ENCODE measurements at places on chromosomes 4 and X. TPM values are rescaled to one million over a fixed set of nuclear protein-coding genes. Genes with fewer than 3 reads are reported as not detected.
A peak's percentile ranks its signal among the peaks of the same experiment; 100 is the strongest.

TLR8 gene
- not detected for total RNA-seq

CENPE gene
- total RNA-seq, result 22.4 TPM

L1CAM gene
- total RNA-seq, result 29.9 TPM

CTAG2 gene
- total RNA-seq, result not detected

MBNL3 gene
- 0.12 TPM for total RNA-seq

CCSER1 gene
- total RNA-seq, result 1.1 TPM

DNA sequence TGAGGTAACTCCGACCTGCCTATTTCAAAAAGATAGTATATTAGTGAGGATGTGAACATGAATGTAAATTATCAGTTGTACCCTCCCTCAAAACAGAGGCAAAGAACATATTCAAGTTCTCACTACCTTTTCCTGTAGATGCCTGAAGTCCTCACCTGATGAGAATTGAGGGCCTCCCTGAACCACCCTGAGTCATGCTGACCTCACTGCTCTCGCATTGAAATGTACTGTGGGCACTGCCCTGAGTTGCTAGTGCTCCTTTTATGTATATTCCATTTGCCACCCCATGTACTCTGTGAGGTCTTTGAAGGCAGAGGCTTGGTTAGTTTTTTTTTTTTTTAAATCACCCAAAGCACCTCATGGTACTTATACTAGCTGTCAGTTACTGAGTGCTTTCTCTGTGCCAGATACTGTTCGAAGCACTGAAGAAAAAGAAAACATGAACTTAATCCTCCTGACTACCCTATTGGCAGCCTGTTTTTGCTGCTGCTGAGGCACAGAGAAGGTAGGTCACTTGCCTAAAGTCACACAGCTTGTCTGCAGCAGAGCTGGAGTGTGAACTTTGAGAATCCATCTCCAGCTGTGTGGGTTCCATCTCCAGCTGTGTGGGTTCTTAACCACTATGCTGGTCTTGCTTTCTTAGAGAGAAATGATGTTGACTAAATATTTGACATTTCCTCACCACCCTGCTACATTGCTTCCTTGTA, 253.1 kb upstream of the GPC4 start:
- DNase-seq, result no peak

DNA sequence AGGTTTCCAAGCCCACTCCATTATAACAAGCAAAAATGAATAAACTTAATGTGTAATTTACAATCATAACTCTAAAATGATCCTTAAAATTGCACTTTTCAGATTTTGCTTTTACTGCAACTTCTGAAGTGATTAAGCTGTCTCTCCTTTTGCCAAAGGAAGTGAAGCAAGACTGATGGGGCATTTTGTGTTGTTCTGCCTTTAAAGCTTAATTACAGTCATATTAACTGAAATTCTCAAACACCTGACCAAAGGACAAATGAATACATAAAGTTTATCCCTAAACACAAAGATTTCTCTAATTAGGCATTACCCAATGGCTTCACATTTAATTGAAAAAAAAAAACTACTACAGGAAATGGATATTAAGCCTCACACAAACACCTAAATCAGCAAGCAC, 101.8 kb downstream of the ATP11C start:
- DNase-seq, result no peak

GRCh38 chr4:53816561-53816960, 225.3 kb upstream of the LNX1 start:
- DNase-seq, result no peak

- DNase-seq, result no peak
Observed at GRCh38 chrX:42748067-42748850, 29.7 kb downstream of the PPP1R2C start.

DNA sequence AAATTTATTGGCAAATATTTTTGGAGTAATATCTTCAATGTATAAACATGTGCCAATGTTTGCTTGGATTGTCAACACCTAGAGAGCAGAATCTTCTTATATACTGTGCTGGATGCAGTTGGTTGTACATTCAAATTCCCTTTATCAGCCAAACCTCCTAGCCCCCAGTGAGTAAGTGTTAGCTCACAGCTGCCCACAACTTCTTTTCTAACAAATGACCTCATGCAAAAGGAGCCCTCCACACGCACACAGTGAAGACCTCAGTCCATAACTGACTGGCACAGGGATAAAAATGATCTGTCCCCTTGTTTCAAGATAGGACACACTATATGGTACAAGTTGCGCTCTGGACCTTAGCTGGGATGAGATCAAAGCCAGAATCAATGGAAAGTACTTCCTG, 458.0 kb upstream of the NWD2 start:
- DNase-seq, result peak; percentile 54

GRCh38 chr4:17283832-17284231, 228.1 kb downstream of the QDPR start:
- DNase-seq, result no peak

DNA sequence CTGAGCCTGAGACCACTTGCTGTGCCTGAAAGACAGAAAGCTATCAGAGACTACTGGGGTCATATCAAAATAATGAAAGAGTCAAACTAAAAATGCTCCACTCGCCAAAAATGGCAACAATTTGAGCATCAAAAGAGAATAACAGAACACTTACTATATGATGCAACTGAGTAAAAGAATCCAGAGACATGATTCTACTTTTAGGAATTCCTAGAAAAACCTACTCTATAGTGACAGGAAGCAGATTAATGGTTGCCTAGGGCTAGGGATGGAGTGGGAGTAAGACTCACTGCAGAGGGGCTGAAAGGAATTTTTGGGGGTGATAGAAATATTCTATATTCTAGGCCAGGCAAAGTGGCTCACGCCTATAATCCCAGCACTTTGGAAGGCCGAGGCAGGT, 29.4 kb upstream of the SLAIN2 start:
- no peak for DNase-seq

GRCh38 chrX:27751976-27752375, 55.8 kb upstream of the MAGEB10 start:
- DNase-seq, result no peak

- DNase-seq, result no peak
Observed at GRCh38 chrX:123481913-123482851, 250.7 kb downstream of the THOC2 start.

DNA sequence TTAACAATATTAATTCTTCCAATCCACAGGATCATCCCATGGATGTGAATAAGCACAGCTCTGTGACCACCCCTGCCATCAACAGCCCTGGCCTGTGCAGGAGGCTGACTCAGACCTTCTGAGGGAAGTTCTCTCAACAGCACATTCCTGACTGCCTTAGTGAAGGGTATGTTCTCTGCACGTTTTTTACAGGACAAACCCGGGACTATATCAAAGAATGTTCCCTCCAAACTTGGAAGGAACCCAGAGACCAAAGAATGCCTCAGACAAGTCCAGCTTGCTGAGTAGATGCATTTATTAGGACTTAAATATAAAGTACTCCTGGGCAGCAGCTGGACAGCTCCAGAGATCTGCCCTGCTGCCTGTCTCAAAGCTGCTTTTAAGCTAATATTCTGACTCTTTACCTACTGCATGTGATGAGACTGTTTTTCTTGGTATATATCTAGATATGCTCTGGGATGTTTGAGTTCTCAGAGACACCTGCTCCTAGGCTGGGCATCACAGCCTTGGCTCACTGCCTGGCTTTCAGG, 1127.8 kb upstream of the PRKX start:
- DNase-seq, result no peak

DNA sequence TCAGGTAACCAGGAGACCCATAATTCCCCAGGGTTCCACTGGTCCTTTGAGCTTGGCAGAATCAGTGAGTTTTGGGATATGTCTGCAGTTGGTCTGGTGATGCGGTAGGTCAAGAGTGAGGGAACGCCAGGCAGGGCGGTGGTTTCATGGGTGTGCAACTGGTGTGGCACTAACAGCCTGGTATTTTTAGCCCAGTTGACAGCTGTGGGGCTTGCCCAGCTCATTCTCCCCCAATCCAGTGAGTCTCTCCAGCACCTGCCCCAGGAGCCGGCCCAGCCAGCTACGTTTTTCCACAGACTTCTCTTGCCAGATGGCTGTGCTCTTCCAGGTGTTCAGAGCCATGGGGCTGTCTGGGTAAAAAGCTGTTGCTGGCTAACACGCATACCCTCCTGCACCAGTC, 1019.9 kb downstream of the CCSER1 start:
- no peak for DNase-seq

DNA sequence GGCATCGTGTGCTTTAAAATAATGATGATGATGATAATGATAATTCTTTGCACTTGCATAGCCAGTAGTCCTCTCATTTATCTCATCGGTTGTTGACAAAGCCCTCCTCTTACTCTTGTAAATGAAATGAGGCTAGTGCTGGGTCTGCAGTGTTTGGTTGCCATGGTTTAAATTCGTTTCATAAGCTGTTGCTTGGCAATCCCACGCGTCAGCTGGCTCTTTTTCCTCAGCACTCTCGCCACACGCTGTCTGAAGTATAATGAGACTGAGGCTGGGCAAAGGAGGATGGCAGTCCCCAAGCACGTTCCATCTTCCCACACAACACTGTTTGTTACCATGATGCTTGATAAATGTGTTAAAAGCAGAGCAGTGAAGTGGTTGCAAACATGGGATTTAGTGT, 15.5 kb downstream of the PAGE4 start:
- no peak for DNase-seq

- DNase-seq, result no peak
Observed at GRCh38 chrX:38400389-38400910, 48.0 kb downstream of the OTC start.

- DNase-seq, result no peak
Observed at GRCh38 chr4:186286581-186286980, 20.6 kb downstream of the F11 start.

DNA sequence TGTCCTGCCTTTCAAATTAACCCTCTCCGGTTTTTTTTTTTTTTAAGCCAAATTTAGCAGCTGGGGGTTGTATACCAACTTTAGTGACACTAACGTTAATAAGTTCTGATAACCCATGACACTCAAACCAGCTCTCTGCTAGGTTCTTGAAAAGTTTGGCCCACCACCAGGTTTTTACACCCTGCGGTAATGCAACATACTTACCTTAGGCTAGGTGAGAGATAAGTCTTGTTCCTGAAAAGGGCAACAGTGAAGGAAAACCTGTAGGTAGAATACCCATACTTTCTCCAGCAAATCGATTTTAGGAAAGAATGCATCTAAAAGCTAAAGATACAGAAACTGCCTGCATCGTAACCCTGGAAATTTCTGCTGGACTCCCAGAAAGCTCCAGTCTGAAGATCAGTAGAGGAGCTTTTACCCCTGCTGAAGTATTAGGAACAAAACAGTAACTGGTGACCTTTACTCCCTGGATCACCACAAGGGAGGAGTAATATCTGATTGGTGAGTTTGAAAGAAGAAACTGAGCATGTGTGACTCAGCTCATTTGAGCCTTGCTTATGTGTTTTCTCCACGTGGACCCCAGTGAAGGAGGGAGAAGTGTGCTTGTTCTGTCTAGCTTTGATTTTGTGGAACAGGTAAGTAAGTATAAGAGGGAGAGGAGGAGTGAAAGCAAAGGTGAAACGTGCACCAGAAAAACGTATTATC, 34.4 kb upstream of the COX18 start:
- DNase-seq, result peak; percentile 77

DNA sequence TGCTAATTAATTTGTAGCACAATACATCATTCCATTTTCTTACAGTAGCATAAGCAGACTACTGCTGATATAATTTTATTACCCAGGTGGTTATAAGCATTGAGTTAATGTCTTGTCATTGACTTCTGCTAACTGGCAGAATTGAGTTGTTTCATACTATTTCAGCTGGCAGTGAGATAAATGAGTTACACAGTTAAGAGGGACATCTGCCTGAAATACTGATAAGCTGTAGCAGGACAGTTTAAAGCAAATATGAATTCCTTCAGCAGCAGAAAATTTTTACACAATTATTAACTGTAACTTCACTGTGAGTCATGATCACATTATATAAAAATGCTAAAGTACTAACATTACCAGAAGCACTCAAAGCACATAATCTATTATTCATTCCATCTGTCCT, 326.8 kb downstream of the INPP4B start:
- no peak for DNase-seq

DNA sequence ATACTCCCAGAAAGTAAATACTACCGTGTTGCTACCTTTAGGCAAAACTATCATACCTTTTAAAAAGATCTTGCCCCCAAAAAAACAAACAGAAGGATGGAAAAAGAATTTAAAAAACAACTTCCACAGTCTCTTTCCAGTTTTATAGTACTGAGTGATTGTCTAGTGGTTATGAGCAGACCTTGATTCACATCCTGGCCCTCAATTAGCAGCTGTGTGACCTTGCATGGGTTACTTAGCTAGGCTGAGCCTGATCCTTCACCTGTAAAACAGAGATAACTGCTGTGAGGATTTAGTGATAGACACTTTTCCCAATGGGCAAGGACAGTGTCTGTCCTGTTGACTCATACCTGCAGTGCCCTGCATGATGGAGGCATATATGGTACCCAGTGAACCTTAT, 49.0 kb downstream of the SMAD1 start:
- DNase-seq, result no peak

- DNase-seq, result peak; percentile 30
Observed at GRCh38 chr4:87353592-87353991, 30.9 kb upstream of the HSD17B13 start.

- no peak for DNase-seq
Observed at GRCh38 chrX:140087875-140088274, 122.6 kb upstream of the CXorf66 start.

- no peak for DNase-seq
Observed at GRCh38 chrX:134601240-134601765, 57.0 kb downstream of the PLAC1 start.

DNA sequence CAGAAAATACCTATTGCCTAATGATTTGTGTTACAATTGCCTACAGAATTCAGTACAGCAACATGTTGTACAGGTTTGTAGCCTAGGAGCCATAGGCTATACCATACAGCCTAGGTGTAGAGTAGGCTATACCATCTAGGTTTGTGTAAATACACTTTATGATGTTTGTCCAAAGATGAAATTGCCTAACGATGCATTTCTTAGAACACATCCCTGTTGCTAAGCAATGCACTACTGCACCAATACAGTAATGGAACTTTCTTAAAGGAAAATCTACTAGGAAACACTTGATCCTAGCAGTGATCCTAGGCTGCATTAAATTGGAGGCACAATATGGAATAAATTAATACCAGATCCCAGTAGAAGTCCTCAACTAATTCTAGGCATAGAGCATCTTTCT, 18.3 kb downstream of the NOA1 start:
- no peak for DNase-seq

GRCh38 chr4:141524116-141524515, 112.3 kb upstream of the IL15 start:
- DNase-seq, result no peak

DNA sequence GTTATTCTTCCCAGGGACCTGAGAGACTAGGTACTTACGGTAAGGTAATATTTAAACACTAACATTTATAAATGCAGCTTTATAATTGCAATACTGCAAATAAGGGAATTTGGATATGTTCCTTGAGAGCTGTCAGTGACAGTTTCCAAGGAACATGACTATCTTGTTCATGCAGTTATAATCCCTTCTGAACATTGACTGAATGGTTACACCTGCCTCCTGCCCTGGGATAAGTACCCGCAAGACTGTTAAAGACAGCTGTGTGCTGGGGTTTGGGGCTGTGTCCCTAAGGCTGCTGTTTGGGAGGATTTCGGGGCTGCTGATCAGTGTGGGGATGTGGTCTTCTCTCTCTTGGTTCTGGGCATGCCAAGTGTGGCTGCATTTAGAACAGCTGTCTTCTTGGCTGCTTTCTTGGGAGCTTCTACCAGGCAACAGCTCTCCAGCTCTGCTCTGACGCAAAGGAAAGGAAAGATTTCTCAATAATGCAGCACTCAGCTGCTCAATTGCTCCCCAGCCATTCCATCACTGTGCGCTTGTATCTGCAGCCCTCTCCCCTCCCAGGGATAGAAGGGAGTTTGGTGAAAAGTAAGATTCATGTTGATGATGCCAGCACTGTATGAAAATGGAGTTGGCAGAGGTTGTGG, 298.8 kb upstream of the TAPT1 start:
- no peak for DNase-seq
